Esophagus squamous epithelium (tissue), 5 donors: ENCODE measurements at places on chromosomes 13 and 19.

GRCh38 chr13:78976696-78977095, 317.7 kb upstream of the OBI1 start:
- no peak for DNase-seq

GRCh38 chr13:71632206-71632605, 234.8 kb downstream of the DACH1 start:
- no peak for DNase-seq

DNA sequence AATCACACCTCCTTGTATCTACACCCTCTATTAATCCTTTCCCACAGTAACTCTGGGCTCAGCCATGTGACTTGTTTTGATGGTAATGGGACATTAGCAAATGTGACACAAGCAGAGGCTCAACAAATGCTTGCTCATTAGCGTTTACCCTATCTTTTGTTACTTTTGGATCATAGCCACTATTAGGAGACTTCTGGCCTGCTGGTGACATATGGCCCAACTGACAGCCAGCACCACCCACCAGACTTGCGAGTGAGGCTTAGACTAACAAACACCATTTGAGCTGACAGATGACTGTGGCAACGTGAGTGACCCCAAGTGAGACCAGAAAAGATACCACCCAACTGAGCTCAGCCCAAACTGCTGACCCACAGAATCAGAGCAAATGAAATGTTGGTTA, 154.1 kb downstream of the OLFM4 start:
- DNase-seq: no peak

GRCh38 chr13:50685491-50685890, 158.0 kb downstream of the DLEU7 start:
- no peak for DNase-seq

DNA sequence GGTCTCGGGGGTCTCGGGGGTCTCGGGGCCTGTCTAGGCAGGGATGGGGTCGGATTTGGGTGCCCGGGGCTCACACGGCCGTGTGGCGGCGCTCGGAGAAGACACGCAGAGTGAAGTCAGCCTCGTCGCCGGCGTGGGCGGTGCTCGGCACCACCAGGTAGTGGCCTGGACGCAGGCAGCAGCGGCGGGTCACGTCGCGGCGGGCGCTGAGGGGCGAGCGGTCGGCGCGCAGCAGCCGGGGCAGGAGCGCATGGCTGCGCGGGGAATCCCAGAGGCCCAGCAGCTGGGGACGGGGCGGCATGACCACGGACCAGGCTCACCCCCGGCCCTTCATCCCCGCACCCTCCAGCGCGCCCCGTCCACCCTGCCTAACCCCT, 8.2 kb downstream of the CAPN12 start:
- DNase-seq: no peak

- DNase-seq: no peak
These were observed 7.7 kb upstream of the BRD4 start for GRCh38 chr19:15340086-15340485.

DNA sequence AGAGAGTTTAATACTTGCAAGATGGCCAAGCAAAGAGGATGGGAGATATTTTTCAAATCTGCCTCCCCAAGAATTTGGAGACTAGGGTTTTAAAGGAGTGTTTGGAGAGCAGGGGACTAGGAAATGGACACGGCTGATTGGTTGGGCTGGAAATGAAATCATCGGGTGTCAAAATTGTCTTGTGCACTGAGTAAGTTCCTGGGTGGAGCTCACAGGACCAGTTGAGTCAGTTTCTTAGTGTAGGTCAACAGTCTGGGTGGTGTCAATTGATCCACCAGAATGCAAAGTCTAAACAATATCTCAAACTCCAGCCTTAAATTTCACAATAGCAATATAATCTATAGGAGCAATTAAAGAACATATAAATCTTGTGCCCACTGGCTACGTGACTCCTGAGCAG, 23.0 kb upstream of the CEACAM4 start:
- DNase-seq: no peak

GRCh38 chr19:13038306-13039210, 43.3 kb downstream of the NFIX start:
- no peak for DNase-seq

GRCh38 chr19:55149078-55150003, at the start of gene TNNT1:
TNNT1 (minus strand) TSS chr19:55149206; CDS start chr19:55147157, 2,049 bp downstream.
- no peak for DNase-seq
